HCT116 (cell line): ENCODE measurements at places on chromosomes 3 and 15. TPM values are rescaled to one million over a fixed set of nuclear protein-coding genes. Genes with fewer than 3 reads are reported as not detected.

GRCh38 chr15:76199106-76200082 lies 111.9 kb downstream of the ETFA start:
- peak; percentile 39 for DNase-seq

- DNase-seq: no peak
Measured at GRCh38 chr3:53260286-53260785, 4.5 kb upstream of the TKT start.

DNA sequence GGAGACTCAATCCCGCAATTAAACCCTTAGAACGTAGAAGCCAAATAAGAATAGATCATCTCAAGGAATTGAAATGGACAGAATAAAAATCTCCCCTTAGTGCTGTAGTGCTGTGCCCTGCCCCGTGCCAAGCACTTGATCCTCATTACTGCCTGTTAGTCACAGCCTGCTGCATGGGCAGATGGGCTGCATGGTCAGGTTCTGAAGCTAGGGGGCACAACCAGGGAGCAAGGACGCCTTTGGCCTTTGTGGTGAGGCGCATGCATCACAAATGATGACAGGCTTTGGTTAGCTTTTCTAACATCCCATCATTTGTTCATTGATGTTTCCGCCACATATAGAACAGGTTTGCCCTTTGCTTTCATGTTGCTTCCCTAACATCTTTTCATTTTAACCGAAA lies 336.3 kb upstream of the ADAMTS9 start:
- no peak for DNase-seq

GRCh38 chr3:182797876-182798275 lies 4.6 kb downstream of the ATP11B start:
- no peak for DNase-seq

DNA sequence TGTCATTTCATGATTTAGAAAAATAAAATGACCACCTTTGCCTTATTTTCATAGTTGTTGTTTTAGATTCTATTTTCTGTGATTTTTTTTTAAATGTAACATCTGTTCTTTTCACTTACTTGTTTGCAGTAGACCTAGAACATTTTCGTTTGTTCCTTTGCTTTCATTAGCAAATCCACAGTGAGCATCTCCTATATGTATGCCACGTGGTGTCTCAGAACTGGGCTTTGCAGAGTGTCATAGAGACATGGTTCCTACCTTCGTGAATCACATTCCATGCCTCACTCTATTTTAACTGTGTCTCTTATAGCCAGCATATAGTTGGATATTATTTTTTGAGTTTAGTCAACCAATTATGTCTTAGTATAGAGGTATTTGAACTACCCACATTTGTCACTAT lies 118.2 kb downstream of the KLF13 start:
- no peak for DNase-seq

DNA sequence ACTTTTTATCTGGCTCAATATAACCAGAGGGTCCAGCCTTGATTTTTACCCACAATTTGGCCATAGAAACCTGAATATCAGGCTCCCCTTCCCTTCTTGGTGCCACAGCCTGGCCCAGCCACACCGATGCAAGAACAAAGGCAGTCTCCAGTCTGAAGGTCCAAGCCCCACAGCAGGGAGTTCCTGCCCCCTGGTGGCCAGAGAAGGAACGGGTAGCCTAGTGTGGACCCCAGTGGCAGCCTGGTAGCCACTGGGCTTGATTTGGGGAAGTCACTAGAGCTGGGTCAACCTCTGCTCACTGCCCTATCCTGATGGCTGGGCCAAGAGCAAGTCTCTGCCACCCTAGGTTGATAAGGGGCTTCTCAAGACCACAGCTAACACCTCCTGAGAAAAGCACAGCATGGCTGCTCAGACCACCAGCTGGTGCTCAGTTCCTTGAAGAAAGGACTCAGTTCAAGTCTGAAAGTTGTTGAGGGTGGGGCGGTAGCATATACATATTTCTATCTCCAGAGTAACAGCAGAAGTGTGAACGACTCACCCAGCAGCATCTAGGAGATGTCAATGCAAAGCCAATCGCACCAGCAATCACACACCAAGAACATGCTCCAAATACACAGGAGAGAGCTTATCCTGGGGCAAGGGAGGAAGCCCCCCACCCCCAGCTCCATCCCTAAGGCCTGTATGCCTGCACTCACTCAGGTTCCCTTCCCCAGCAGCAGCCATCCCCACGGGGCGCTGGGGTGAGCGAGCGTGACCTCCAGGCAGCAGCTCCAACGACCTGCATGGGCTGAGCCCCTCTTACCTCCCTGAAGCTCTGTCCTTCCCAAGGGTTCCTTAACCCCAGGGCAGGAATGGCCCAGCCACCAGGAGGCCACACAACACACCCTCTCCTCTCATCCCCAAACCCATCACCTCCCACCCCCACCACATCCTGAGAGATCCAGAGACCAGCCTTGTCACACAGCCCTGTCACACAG lies 7.6 kb downstream of the PFKFB4 start:
- peak; percentile 54 for DNase-seq

GRCh38 chr3:167854846-167855245 lies 119.3 kb downstream of the SERPINI1 start:
- DNase-seq: no peak

DNA sequence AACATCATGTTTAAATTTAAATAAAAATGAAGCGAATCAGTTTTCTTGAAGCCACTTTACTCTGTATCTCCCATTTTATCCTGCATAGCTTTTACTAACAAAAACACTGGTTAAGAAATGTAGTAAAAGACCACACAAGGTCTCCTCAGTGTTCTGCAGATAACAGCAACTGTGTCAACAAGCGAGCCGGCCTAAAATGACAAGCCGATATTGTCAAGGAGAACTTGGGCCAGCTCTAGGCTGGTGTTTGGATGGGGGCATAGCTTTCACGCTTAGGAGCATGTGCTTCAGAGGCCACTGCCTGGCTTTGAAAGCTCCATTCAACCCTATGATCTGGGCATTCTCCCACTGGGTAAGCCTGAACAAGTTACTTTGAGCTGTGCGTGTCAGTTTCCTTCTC lies 38.1 kb downstream of the MFSD1 start:
- DNase-seq: no peak

DNA sequence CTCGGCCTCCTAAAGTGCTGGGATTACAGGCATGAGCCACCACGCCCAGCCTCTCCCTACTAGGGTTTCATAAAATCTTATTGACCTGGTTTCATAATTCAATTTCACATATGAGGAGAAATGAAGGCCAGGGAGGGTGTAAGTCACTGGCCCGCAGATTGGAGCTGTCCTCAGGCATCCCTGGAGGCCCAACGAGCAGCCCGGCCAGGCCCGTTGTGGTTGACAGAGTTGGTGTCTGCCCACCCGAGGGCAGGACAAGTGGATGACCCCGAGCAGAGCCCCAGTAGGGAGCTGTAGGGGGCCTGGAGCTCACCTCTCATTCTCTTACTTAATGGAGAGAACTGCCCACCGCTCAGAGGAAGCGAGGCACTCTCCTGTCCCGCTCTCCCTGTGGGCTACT lies 78.9 kb downstream of the CPN2 start:
- DNase-seq: no peak

DNA sequence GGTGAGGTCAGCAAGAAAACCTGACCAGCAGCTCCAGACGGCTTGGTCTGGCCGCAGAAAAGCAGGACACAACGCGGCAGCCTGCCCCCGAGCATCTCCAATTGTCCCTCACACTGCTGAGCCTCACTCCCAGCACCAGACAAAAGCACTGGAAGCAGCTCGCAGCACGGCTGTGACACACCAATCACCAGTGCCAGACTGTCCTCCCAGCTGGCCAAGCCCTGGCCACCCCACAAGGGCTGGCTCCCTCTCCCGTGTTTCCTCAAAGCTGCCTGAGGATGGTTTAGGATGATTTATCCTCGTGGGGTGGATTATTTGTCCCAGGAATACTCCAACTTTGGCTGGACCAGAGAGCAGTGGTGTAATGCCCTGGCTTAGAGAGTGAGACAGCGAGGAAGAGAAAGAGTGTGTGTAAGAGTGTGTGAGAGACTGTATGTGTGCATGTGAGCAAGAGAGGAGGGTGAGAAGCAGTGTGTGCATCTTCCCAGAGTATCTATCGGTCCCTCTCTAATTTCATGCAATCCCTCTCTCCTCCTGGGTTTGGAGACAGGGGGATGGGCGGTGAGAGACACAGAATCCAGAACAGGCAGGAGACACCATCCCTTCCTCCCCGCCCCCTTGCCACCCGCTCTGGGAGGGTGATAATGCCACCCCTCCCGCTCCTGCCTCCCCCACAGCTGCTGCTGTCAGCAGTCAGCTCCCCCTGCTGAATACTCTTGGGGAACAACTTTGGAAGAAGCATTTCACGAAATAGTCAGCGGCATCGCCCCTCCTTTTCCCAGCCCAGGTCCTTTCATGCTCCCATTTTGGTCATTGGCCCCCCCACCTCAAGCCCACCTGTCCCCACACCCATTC lies 34.2 kb downstream of the SEMA5B start:
- no peak for DNase-seq

- no peak for DNase-seq
Measured at GRCh38 chr3:170802164-170803151, 67.5 kb downstream of the RPL22L1 start.

- DNase-seq: no peak
Measured at GRCh38 chr3:30232142-30232541, 374.3 kb upstream of the TGFBR2 start.

DNA sequence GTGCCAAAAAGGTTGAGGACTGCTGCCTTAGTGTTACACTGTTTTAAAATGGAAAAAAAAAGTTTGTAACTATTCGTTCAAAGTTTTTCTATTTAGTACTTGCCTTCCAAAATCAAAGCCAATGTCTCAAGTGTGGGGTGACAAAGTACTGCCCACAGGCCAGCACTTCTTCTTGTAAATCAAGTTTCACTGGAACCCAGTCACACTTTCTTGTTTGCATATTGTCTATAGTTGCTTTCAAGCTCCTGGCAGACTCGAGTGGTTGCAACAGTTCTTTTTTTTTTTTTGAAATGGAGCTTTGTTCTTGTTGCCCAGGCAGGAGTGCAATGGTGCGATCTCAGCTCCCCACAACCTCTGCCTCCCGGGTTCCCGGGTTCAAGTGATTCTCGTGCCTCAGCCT lies 75.3 kb upstream of the RPL35A start:
- no peak for DNase-seq

GRCh38 chr3:181698263-181698954 lies 13.3 kb upstream of the SOX2 start:
- no peak for DNase-seq

GRCh38 chr15:98866511-98866910 lies 141.1 kb downstream of the PGPEP1L start:
- no peak for DNase-seq

DNA sequence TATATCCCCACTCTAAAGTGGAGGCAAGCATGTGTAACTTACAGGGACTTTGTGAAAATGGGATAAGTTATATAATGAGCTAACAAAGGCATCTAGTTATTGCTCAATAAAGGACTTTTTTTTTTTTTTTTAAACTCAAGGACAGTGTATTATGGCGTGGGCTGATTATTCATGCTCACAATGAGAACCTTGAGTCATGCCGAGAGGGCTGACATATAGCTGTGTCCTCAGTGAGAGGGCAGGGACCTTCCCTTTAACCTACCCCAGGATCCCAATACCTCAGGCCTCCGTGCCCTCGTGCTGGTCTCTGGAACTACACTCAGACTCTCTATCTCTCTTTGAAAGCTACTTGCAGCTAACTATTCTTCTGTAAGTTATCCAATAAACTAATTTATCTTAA lies 319.9 kb upstream of the ICE2 start:
- DNase-seq: no peak

DNA sequence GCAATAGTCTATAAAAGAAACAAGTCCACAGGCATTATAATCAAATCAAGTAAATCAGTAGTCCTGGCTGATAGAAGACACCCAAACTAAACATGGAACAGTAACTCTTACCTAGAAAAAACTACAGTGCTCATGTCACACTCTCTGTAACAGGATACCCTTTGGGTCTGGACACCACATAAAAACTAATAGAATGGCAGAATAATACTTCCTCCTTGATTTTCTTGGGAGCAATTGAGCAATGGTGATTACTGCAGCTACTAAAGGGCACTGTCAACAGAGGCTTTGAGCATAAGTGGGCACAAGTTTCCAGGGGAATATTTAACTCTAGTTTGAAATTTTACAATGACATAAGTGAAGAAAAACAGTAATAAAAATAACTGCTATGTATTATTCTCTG lies 59.5 kb downstream of the GLB1 start:
- no peak for DNase-seq

DNA sequence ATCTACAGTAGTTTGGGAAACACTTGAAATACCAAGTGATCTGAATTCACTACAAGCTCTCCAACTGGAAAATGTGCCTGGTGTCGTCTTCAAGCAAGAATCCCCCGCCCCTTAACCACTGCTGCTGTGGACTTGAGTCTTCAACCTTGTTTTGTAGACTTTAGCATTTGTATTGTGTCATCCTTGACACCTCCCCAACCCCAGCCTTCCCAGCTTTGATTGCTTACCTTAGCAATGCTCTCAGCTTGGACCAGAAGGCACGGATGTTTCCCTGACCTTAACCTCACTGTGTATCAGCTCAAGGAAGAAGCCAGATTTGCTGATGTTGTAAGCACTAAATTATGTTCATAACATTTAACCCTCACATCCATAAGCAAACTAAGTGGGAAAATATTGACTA lies 146.4 kb downstream of the IGF1R start:
- DNase-seq: no peak

GRCh38 chr3:127074900-127075360 lies 92.0 kb downstream of the PLXNA1 start:
- no peak for DNase-seq

DNA sequence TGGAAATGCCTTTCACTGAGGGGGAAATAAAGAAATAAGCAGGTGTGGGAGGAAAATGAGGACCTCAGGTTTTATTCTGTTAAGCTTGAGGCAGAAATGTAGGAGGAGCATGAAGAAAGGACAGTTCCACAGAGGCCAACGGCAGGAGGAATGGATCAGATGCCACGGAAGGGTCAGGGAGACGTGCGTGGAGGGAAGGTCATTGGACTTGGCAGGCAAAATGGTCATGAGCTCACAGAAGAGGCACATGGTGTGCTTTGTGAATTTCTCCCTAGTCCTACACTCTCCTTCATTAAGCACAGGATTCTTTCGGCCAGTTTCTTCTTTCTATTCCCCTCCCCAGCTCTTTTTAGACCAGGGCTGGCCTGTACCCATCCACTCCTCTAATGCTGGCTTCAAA lies 32.5 kb upstream of the THSD4 start:
- no peak for DNase-seq

The GAP43 gene
- not detected for total RNA-seq

The TRIM71 gene
- total RNA-seq: 0.17 TPM

The SI gene
- not detected for total RNA-seq

The ITGA11 gene
- not detected for total RNA-seq

The PLA1A gene
- total RNA-seq: not detected

The KBTBD12 gene
- not detected for total RNA-seq

The SAMMSON gene
- total RNA-seq: not detected

The GOLGA6L4 gene
- total RNA-seq: 3.2 TPM

The SENP7 gene
- total RNA-seq: 7.9 TPM

The ADAMTS9 gene
- total RNA-seq: 0.05 TPM

The GUCA1C gene
- total RNA-seq: not detected

The ALG1L2 gene
- 0.44 TPM for total RNA-seq

The PRSS50 gene
- total RNA-seq: not detected

The LSAMP gene
- total RNA-seq: 0.25 TPM

The KLHDC8B gene
- total RNA-seq: 10.4 TPM

The PPARG gene
- total RNA-seq: 71.6 TPM

The GPR149 gene
- not detected for total RNA-seq

The HGD gene
- 0.59 TPM for total RNA-seq
